ENCODE measurements at places on chromosomes 5 and 9.

GRCh38 chr9:135299239-135299590, 180.4 kb upstream of the PPP1R26 start:
- DNase-seq: no peak

DNA sequence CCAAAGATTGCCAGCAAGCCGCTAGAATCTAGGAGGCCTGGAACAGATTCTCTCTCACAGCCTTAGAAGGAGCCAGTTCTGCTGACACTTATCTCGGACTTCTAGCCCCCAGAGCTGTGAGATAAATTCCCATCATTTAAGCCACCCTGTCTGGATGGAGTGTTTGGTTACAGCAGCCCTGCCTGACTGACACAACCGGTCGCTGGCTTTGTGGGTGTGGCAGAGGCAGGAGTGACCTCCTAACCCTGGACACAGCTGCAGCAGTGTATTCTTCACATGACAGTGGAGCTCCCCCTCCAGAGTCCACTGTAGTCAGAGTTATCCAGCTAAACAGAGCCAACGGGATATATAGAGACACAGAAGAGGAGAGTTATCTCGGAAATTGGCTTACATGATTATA, 21.2 kb upstream of the IL17B start:
- no peak for DNase-seq

DNA sequence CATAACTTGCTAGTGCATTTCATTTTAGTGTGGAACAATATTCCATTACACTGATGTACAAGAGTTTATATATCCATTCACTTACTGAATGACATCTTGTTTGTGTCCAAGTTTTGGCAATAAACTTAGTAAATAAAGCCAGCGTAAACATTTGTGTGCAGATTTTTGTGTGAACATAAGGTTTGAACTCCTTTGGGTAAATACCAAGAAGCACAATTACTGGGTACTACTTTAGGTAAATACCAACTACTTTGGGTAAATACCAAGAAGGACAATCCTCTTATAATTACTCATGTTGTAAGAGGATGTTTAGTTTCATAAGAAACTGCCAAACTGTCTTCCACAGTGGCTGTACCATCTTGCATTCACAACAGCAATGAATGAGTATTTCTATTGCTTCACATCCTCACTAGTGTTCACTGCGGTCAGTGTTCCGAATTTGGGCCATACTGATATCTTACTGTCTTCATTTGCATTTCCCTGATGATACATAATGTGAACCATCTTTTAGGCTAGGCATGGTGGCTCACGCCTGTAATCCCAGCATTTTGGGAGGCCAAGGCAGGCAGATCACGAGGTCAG, 2.3 kb upstream of the SYK start:
- no peak for DNase-seq

- no peak for DNase-seq
Measured at GRCh38 chr5:165196961-165197360, 1691.5 kb downstream of the MAT2B start.

DNA sequence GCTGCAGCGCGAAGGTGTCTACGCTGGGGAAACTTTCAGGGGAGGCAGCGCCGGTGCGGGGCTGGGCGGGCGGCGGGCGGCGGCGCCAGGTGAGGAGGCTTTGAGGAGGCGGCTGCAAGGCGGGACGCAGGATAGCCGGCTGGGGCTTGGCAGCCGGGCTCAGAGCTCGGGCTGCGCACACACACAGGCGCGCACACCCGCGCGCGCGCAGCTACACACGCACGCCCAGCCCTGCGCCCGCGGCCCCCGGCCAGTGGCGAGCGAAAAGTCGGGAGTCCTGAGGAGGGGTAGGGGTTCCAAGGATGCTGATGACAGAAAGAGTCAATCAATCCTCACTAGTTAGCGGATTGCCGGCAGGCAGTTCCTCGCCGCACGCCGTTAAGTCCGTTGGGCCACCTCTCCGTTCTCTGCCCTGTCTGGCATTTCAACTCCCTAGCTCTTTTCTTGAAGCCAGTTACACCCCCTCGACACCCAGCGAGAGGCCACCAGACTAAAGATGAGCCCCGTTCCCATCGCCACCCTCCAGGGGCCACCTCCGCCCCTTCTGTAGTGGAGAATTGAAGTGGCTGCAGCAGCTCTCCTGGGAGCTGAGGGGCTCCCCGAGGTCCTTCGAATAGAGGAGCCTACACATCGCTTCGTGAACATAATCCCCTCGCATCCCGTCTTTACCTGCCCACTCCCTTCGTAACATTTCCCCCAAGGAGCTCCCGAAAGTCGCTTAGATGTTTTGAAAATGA, 1640.3 kb upstream of the C9orf72 start:
- no peak for DNase-seq

GRCh38 chr9:123795336-123795735, 134.6 kb downstream of the DENND1A start:
- no peak for DNase-seq

- peak; percentile 85 for DNase-seq
Measured at GRCh38 chr5:93053825-93054224, 527.2 kb downstream of the NR2F1-AS1 start.

DNA sequence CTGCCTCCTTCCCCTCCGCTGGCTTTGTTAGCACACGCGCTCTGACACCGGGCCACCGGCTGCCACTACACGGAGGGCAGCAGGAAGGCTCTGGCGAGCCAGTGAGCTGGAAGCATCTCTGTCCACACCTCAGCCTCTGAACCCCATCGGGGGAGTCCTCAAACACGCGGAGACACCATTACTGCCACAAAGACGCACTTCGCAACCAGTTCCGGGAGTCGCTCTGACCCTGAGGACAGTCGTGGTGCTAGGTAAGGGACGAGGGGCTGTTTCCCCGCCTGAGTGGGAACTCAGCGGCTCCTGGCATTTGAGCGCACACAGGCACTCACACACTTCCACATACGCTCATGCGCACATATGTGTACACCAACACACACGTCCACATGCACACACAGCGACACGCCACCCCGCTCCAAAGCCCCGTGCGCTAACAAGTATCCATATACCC, 160.0 kb downstream of the C9orf152 start:
- no peak for DNase-seq

GRCh38 chr5:158992037-158992740, 107.5 kb downstream of the EBF1 start:
- peak; percentile 98 for DNase-seq

- DNase-seq: no peak
Measured at GRCh38 chr5:60102961-60103693, 209.6 kb upstream of the PDE4D start.

- DNase-seq: peak; percentile 29
Measured at GRCh38 chr9:15211815-15212495, 95.1 kb downstream of the TTC39B start.

DNA sequence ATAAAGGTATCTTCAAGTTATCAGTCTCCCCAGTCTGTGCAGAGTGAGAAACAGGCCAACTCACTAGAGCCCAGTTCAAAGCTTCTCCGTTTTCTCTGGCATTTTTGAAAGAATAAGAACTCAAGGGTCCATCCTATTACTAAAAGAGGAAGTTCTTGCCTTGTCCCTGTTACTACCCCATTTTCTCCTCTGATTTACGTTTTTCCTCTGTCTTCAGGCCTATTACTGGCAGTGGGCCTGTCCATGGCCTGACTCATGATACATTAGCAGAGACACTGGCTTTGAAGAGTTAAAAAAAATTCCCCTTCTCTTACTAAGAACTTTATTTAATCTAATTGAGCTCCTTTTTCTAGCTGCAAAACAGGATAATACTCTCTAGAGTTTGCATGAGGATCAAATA, 624.0 kb upstream of the KLF4 start:
- no peak for DNase-seq

GRCh38 chr5:113693701-113694100, 180.2 kb downstream of the YTHDC2 start:
- DNase-seq: no peak

GRCh38 chr9:71441266-71441665, 319.8 kb upstream of the TRPM3 start:
- no peak for DNase-seq

GRCh38 chr5:1052076-1052475, 43.5 kb downstream of the NKD2 start:
- no peak for DNase-seq

- DNase-seq: no peak
Measured at GRCh38 chr5:28737682-28738081, 1699.3 kb upstream of the CDH9 start.

- DNase-seq: no peak
Measured at GRCh38 chr9:28413471-28413870, 840.2 kb upstream of the C9orf72 start.

DNA sequence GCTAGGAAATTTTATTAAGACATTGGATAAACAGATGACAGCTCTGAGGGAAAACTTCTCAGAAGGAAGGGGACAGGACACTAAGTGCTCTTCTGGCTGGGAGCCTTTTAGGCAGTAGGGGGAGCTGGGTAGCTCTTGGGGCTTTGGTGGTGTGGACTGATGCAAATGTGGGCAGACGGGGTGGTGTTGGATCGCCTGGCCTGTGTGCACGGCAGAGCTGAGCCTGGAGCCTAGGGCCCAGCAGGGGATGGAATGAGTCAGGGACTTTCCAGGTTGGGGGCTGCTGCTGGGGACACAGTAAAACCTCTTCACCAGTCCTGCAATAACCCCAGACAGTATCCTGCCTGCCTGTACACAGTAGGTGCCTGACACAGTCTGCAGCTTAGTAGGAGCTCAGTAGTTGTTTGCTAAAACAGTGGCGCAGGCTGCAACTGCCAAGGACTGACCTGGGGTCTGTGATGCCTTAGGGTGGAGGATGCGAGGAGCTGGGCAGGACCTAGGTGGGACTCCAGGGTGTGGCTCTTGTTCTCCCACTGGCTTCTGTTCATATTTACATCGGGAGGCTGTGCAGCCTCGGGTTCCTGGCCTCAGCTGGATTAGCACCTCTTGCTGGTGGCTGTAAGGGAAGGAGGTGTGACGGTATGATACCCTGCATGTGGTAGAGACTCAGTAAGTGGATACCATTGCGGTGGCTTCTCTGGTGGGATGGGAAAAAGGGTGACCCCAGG, 83.8 kb downstream of the DAB2IP start:
- peak; percentile 47 for DNase-seq

GRCh38 chr5:132370181-132370970, 866 bp downstream of the SLC22A5 start:
- DNase-seq: no peak

DNA sequence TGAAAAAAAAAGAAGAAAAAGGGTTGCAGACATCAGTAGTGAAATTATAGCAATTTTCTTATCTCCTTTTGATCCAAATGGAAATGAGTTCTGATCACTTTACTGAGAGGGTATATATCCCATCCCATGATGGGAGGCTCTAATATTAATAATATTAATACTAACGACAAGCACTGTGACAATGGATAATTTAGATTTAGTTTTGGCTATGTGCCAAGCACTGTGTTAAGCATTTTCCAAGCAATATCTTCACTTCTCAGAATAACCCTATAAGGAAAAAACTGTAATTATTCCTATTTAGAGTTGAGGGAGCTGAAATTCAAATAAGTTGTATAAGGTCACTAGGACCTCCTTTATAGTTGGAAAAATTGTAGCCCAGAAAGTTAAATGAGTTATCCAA, 58.4 kb upstream of the ASTN2 start:
- no peak for DNase-seq

- peak; percentile 24 for DNase-seq
Measured at GRCh38 chr5:142109331-142110045, 909 bp downstream of the NDFIP1 start.

DNA sequence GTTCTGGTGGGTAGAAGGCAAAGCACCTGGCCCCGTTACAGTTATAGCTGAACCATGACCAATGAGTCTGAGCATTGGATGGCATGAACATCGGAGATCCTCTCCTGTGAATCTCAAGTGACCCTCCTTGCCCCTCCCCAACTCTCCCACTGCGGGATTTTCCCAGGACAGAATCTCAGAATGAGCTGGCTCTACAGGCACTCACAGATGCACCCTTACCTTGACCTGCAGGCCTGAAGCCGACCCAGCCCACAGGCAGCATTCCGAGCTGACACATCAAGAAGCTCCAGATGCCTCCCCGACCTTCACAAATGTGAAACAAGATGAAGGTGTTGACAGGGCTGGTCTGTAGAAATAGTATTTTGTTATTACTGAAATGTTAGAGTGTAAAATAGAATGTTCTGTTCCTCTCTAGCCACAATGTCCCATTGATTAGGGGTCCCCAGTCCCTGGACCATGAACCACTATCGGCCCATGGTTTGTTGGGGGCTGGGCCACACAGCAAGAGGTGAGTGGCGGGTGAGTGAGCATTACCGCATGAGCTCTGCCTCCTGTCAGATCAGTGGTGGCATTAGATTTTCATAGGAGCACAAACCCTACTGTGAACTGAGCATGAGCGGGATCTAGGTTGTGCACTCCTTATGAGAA, 263.4 kb downstream of the AUH start:
- no peak for DNase-seq

GRCh38 chr5:97629276-97629675, 446.2 kb upstream of the RIOK2 start:
- peak; percentile 89 for DNase-seq

- DNase-seq: peak; percentile 49
Measured at GRCh38 chr9:98146101-98146991, 27.3 kb upstream of the TRIM14 start.

DNA sequence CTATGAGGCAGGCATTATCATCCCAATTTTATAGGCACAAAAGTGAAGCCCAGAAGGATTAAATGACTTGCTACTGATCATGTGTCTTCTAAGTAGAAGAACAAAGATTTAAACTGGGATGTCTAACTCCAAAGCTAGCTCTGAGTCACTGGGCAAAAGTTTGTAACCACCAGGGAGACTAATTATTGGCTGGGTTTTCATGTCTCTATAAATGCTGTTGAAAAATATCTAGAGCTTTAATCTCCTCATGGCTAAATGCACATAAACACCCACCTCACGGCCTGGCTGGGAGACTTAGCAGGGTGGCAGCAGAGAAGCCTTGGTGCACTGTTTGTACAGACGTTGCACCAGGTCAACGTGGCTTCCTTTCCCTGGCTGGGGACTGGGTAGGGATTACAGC, 144.6 kb downstream of the MELK start:
- DNase-seq: no peak

- DNase-seq: no peak
Measured at GRCh38 chr9:112104901-112105300, 70.2 kb downstream of the SUSD1 start.

DNA sequence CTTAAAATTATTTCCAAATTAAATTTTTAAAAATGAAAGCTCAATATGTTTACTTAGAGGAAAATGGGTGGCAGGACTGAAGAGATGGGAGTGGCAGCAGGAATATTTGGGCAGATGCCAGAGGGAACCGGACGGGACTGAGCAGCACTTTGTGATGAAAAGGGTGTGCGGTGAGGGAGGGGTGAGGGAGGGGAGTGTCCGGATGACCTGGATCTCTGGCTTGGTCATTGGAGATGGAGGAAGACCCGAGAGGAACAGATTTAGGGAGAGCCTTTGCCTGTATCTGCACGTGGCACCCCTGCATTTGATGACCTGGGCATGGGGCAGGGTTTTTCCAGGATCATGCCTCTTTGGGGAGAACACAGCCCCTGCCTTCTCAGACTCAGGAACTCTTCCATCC, 201.1 kb upstream of the MVB12B start:
- no peak for DNase-seq

All from fibroblast of gingiva (primary cell).